Transverse colon (tissue), 4 donors: ENCODE measurements at places on chromosomes 12 and 14. TPM values are rescaled to one million over a fixed set of nuclear protein-coding genes. Genes with fewer than 3 reads are reported as not detected.

The DDN gene
- 0.27 TPM for total RNA-seq

The FOXG1 gene
- total RNA-seq: not detected

The OR6C68 gene
- not detected for total RNA-seq

The GUCY2C gene
- total RNA-seq: 69.4 TPM

DNA sequence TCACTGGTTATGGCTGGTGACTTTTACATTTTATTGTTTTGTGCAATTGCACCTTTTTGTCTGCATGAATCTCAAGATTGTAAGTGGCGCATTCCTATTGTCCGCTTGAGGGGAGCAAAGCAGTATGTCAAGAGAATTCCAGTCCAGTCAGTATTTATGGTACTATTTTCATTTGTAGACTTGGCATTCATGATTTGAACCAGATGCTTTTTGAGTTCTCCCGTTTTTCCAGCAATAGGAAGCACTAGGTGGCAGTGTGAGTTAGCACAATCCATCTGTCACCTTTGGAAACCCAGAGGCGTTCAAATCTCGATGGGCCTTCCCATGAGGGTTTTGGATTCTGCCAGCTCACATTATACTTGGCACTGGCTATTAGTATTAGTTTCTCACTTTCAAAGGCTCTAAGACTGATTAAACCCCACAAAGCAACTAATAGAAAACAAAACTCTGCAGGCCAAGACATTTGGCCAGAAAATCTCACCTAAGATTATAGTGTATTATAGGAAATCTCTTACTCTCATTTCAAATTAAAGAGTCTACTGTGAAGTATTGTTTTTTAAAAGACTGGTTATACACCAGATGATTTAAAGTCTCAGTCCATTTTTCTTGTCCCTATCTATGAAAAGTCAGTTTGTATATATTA lies 2.2 kb downstream of the DACT1 start:
- no peak overlapping the region for H3K27ac ChIP-seq
- peaks cover 36% of the 10 kb centered on the region for H3K4me1 ChIP-seq
- peak; percentile 56 for DNase-seq
- H3K36me3 ChIP-seq: no peaks in the 10 kb centered on the region
- H3K27me3 ChIP-seq: peaks cover 11% of the 10 kb centered on the region

- no peaks in the 10 kb centered on the region for H3K36me3 ChIP-seq
- H3K27ac ChIP-seq: no peak overlapping the region
- no peak overlapping the region for H3K4me3 ChIP-seq
- H3K4me1 ChIP-seq: peaks cover 46% of the 10 kb centered on the region
- no peak for DNase-seq
Observed at GRCh38 chr12:110307372-110307771, 26.3 kb downstream of the ATP2A2 start.

- peaks cover 15% of the 10 kb centered on the region for H3K4me1 ChIP-seq
- H3K36me3 ChIP-seq: no peaks in the 10 kb centered on the region
- no peaks in the 10 kb centered on the region for H3K27me3 ChIP-seq
- DNase-seq: no peak
Observed at GRCh38 chr12:89280833-89281538, 71.3 kb downstream of the DUSP6 start.

GRCh38 chr12:118145798-118146156 lies 9.9 kb downstream of the PEBP1 start:
- H3K4me1 ChIP-seq: no peaks in the 10 kb centered on the region
- H3K4me3 ChIP-seq: no peak overlapping the region
- H3K27me3 ChIP-seq: no peaks in the 10 kb centered on the region
- no peak for DNase-seq
- no peaks in the 10 kb centered on the region for H3K36me3 ChIP-seq
- no peak overlapping the region for H3K27ac ChIP-seq

GRCh38 chr14:51534610-51535011 lies 117.1 kb upstream of the FRMD6 start:
- H3K27ac ChIP-seq: no peak overlapping the region
- no peaks in the 10 kb centered on the region for H3K36me3 ChIP-seq
- DNase-seq: no peak
- no peak overlapping the region for H3K4me3 ChIP-seq
- no peaks in the 10 kb centered on the region for H3K4me1 ChIP-seq

- no peak overlapping the region for H3K27ac ChIP-seq
- H3K36me3 ChIP-seq: no peaks in the 10 kb centered on the region
- no peak overlapping the region for H3K4me3 ChIP-seq
Observed at GRCh38 chr14:86625637-86626036, 1095.7 kb downstream of the FLRT2 start.

- H3K4me1 ChIP-seq: peaks cover 54% of the 10 kb centered on the region
- peak overlapping the region; percentile 68 for H3K27ac ChIP-seq
- no peaks in the 10 kb centered on the region for H3K27me3 ChIP-seq
- peak; percentile 26 for DNase-seq
Observed at GRCh38 chr12:40016980-40017379, 88.9 kb downstream of the SLC2A13 start.

GRCh38 chr12:70822412-70822811 lies 98.1 kb downstream of the PTPRR start:
- H3K4me3 ChIP-seq: no peak overlapping the region
- no peaks in the 10 kb centered on the region for H3K36me3 ChIP-seq

DNA sequence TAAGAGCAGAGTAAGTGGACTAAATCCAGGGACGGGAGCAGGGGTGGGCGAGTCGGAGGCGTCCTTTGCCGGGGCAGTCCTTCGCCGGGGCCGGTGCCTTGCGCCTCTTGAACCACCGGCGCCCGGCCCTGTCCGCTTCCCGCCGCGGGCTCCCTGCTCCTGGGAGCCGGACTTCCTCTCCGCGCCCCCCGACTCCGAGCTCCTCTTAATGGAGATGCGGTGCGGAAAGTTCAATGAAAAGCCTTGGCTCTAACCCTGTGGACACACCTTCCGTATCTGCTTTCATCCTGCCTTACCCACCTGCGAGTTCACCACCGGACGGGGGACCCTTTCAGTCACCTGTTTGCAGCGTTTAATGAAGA lies 412 bp downstream of the FGFR1OP2 start:
- no peaks in the 10 kb centered on the region for H3K27me3 ChIP-seq
- H3K36me3 ChIP-seq: no peaks in the 10 kb centered on the region
- H3K4me3 ChIP-seq: peak overlapping the region; percentile 76
- DNase-seq: no peak
- peak overlapping the region; percentile 93 for H3K27ac ChIP-seq

GRCh38 chr14:106204063-106204462 lies 677.7 kb downstream of the TMEM121 start:
- H3K27me3 ChIP-seq: peaks cover 5% of the 10 kb centered on the region
- H3K36me3 ChIP-seq: no peaks in the 10 kb centered on the region
- DNase-seq: no peak
- no peak overlapping the region for H3K27ac ChIP-seq
